ENCODE measurements at places on chromosomes 3 and 15.

DNA sequence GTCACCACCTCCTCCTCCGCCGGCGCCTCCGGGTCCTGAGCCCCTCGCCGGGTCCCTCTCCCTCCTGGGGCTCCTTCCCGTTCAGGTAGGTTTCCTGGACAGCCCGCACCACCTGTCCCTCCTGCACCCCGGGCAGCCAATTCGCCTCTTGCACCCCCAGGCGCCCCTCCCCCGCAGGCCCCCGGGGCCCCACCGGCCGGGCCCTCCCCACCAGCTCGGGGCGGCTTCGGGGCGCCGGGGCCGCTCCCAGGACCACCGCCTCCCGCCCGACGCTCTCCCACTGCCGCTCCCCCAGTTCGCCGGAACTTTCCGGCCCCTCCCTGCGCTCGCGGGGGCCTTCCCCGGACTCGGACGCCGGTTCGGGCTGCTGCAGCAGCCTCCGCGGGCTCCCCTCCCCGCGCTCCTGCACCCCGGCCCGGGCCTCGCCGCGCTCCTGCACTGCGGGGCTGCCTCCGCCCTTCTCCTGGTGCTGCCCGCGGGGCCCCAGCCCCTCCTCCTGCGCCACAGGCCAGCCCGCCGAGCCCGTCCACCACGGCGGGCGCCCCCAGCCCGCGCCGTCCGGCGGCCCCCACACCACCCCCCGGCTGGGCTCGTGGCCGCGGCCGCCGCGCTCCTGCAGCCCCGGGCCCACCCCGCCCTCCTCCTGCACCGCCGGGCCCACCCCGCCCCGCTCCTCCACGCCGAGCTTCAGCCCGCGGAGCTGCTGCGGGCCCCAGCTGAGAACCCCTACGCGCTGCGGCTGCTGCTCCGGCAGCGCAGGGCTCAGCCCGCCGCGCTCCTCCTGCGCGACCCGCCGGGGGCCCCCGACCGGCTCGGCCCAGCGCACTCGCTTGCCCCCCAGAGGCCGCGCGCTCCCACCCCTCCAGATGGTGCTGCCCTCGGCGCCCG, 587 bp upstream of the TNK2 start:
- no peak for DNase-seq

- DNase-seq = no peak
Observed at GRCh38 chr3:9703240-9703639, 393 bp upstream of the CPNE9 start.

- DNase-seq = no peak
Observed at GRCh38 chr15:75213212-75213767, 11.6 kb downstream of the C15orf39 start.

GRCh38 chr15:47027322-47027946, 689.9 kb upstream of the SEMA6D start:
- no peak for DNase-seq

DNA sequence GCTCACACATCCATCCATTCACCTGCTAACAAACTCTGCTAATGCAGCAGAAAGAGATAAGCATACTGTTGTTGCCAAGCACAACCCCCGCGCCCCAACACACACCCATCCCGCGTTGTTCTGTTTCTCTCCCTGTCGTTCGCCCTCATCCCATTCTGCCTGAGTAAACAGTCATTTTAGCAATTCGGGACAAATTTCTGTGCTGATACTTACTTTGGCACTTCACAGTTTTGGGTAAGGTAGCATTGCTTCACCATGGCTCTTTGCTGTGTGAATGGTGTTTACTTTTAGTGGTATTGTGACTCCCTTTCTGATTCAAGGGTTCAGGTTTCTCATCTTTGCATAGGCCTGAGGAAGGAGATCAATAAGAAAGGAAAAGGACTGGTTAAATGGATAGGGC, 149.7 kb downstream of the AKAP13 start:
- DNase-seq = no peak

GRCh38 chr3:188353426-188353825, 199.5 kb downstream of the LPP start:
- no peak for DNase-seq

GRCh38 chr3:55235416-55235815, 251.7 kb downstream of the WNT5A start:
- DNase-seq = no peak

DNA sequence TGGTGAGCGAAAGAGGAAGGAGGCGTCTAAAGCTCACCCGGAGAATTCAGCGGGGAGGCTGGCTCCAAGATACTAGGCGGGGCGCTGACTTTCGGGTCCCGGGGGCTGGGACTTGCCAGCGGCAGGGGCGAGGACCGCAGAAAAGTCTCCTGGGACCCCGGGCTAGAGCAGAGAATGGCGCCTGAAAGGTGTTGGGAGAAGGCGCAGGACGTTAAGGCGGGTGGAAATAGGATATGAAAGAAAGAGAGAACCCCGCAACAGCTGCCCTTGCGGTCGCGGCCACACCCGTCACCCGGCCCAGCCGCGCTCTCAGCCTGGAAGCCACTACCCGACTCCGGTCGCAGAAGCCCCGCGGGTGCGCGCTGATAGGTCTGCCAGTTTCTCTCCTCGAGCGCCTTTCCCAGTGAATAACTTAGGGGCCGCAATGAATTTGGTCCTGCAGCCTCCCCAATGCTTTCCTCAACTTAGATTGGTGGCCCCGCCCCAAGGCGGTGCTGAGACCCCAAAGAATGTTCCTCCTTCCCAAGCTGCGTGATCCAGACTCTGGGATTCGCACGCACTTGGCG, 604 bp downstream of the LTK start:
- no peak for DNase-seq

DNA sequence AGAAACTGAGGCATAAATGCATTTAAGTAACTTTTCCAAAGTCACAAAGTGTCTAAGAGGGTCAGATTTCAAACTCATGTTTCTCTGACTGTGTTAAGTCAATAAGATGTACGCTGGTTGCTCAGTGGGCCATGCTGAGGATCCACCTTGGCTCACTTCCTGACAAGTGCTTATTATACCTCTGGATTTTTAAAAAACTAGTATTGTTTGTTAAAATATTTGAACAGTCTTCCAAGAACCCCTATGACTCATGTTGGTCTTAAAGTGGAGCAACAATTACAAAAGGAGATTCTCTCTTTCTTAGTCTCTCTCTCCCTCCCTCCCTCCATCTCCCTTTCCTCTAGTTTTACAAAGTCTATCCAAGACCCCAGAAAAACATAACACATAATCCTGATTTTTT, 1050.2 kb downstream of the AGBL1 start:
- no peak for DNase-seq

DNA sequence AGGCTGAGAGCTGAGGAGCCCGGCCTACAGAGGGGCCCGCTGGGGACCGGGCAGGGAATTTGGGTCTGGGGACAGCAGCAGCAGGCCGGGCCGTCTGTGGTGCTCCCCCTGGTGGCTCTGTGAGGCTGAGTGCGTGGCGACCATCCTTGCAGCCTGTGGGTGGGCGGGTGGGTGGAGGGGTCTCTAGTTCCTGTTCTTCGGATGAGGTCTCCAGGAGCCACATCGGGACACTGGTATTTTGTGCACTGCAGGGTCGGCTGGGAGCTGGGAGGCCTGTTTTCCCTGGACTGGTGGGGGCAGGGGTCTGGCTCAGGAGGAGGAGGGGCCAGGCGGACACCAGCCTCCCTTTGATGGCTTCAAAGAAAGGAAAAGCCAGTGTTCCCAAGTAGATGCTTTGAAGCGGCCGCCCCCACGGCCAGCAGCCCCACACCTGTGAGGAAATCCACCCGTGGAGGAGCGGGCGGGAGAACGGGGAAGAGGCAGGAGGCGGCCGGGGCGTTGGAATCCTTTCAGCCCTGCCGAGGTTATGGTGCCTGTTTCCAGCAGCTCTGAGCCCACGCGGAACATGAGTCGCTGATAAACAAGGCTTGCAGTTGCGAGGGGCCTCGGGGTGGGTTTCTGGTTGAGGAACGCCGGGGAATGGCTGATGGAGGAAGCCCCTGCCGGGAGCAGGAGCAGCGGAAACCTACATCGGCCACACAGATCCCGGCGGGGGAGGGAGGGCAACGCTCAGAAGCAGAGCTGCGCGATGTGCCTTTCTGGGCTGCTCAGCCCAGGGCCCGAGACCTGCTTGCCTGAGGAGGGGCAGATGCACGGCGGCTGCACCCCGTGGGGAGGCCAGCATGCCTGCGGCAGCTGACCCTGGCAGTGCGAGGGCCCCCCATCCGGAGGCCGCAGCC, 154.3 kb downstream of the NSMCE3 start:
- no peak for DNase-seq

- DNase-seq = no peak
Observed at GRCh38 chr3:94269763-94270162, 206.9 kb downstream of the NSUN3 start.

DNA sequence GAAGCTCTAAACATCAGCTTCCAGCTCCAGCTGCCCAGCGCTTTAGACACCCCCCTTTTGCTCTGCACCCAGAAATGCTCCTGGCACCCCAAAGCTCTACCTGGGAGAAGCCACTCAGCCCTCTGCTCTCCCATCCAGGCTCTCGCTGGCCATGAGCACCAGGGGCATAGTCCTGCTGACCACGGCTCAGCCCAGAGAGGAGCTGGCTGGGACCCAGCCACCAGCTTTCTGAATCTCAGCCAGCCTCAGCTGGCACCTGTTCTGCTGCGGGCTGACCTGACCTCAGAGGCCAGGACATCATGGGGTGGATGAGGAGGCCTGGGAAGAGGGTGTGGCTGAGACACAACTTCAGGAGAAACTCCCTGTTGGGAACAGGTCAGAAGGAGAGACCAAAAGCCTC, 8.6 kb downstream of the NTRK3 start:
- no peak for DNase-seq

- DNase-seq = no peak
Observed at GRCh38 chr15:63447017-63447676, 57.2 kb upstream of the USP3 start.

DNA sequence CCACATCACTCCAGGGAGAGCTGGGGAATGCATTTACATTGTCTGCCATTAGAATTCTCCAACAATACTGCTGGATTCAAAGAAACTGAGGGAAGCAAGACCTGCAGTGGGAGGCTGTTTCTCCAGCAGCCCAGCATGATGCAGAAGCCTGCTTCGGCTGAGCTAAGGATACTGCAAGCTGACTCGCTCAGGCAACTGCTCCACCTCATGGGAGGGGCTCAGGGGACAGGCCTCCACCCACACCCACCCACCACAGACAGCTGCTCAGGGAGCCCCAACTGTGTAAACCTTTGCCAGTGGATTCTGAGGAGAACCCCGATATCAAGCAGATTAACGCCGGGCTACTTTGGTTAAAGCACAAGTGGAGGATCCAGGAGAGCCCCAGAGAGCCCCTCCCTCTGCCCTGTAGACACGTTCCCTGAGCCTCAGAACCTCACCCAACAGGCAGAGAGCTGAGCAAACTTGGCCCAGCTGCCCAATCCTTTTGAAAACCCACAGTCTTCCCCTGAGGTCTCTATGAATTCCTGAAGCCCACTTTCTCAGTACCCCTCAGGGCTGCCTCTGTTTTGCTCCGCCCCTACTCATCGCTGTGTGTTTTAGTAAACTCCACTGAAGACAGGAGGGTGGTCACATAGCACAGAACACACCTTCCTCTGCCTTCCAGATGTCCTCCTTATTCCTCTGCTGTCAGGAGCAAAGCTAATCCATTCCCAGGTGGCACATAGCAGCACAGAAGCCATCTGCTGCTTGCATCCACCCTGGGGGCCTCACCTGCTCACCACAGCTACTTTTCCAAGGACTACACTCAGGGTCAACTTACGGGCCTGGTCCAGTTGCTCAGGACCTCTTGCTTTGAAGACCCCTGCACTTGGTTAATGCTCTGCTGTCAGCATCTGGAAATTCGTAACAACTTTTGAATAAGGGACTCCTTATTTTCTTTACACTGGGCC, 269.0 kb downstream of the ABHD5 start:
- DNase-seq = peak; percentile 32

- no peak for DNase-seq
Observed at GRCh38 chr3:15217841-15218267, 11.8 kb downstream of the CAPN7 start.

Data from DMS 273 treated with DMSO at 0.1 percent for 48 hours (cell line).